LHCN-M2 (cell line): ENCODE measurements at places on chromosomes 5 and 9.

GRCh38 chr9:38375572-38375963 is 16.9 kb upstream of the ALDH1B1 start:
- no peak for DNase-seq

GRCh38 chr5:93755716-93756115 is 14.3 kb upstream of the POU5F2 start:
- no peak for DNase-seq

GRCh38 chr9:134182554-134183085 is 18.3 kb upstream of the RNU6ATAC start:
- no peak for DNase-seq

DNA sequence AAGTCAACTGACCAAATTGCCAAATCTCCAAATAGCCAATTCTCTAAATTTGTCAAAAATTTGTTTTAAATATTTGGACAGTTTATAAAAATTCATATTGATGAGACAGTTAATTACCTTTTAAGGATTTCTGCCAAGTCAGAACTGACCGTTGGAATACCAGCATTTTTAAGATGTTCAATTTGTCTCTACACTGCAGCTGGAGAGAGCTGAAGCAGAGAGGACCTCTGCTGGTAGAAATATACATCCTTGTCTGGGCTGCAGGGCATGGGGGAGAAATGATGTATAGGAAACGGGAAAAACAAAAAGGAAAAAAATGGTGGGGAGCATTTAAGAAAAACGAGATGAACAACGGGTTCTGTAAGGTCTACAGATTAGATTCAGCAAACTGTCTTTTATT is 16.8 kb downstream of the NR6A1 start:
- DNase-seq = peak; percentile 33
